ENCODE measurements at places on chromosomes 13 and 19. TPM values are rescaled to one million over a fixed set of nuclear protein-coding genes. Genes with fewer than 3 reads are reported as not detected.

The ATP4A gene
- total RNA-seq = not detected

The ZNF507 gene
- 19.1 TPM for total RNA-seq

The SYCN gene
- not detected for total RNA-seq

The IGSF23 gene
- total RNA-seq = not detected

The C19orf85 gene
- total RNA-seq = not detected

The ZNF787 gene
- total RNA-seq = 16.7 TPM

The FFAR3 gene
- total RNA-seq = not detected

The CD33 gene
- not detected for total RNA-seq

The RAX2 gene
- total RNA-seq = not detected

The ZNF443 gene
- total RNA-seq = 2.0 TPM

The APOC4 gene
- total RNA-seq = not detected

The ZNF791 gene
- 9.0 TPM for total RNA-seq

The PROZ gene
- not detected for total RNA-seq

The ZDHHC20 gene
- total RNA-seq = 29.2 TPM

The PTPRH gene
- 0.55 TPM for total RNA-seq

The CBY2 gene
- total RNA-seq = not detected

The UBE2L5 gene
- not detected for total RNA-seq

The ZNF575 gene
- total RNA-seq = not detected

The LYPD3 gene
- not detected for total RNA-seq

The ZNF229 gene
- total RNA-seq = 0.66 TPM

The GJA3 gene
- not detected for total RNA-seq

The SYNGR4 gene
- total RNA-seq = not detected

The PABPC3 gene
- total RNA-seq = not detected

The GFY gene
- not detected for total RNA-seq

The SLC17A7 gene
- total RNA-seq = 1.6 TPM

The LIN37 gene
- total RNA-seq = 14.8 TPM

The TMEM38A gene
- total RNA-seq = 101 TPM

The ISYNA1 gene
- 29.1 TPM for total RNA-seq

The ZNF682 gene
- total RNA-seq = not detected

The NUDT15 gene
- total RNA-seq = 13.9 TPM

The ARGLU1 gene
- 10.0 TPM for total RNA-seq
